Sigmoid colon (tissue), 7 donors: ENCODE measurements at places on chromosomes 7 and 10. TPM values are rescaled to one million over a fixed set of nuclear protein-coding genes. Genes with fewer than 3 reads are reported as not detected.

The TUBAL3 gene
- polyA plus RNA-seq: 40.8 TPM

The SLC13A4 gene
- 0.12 TPM for polyA plus RNA-seq

The OPALIN gene
- polyA plus RNA-seq: not detected

The FAM171A1 gene
- 29.0 TPM for polyA plus RNA-seq

The FGFR2 gene
- 20.4 TPM for polyA plus RNA-seq
